Activated CD4-positive, alpha-beta memory T cell treated with anti-CD3 and anti-CD28 coated beads for 36 hours (primary cell): ENCODE measurements at places on chromosomes 2 and 18.

DNA sequence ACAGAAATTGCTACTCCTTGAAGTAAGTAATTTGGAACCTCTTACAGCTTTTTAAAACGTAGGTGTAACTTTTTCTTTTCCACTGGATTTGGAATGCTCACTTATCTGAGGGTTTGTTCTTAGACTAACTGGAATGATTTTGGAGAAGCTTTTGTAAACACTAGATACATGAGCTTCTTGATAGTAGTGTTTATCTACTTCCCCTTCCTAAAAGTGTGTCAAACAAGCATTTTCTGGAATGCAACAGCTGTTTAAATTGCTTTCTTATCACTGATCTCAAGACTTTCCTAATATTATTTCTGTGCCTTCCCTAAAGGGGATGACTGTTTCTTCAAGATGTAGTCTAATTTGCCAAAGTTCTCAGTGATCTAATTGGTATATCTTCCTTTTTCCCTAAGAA lies 282.6 kb downstream of the CCDC178 start:
- no peak for DNase-seq

- DNase-seq = no peak
Observed at GRCh38 chr2:184729581-184729980, 131.3 kb downstream of the ZNF804A start.

GRCh38 chr2:219628235-219628985 lies 980 bp downstream of the SLC4A3 start:
- no peak for DNase-seq

DNA sequence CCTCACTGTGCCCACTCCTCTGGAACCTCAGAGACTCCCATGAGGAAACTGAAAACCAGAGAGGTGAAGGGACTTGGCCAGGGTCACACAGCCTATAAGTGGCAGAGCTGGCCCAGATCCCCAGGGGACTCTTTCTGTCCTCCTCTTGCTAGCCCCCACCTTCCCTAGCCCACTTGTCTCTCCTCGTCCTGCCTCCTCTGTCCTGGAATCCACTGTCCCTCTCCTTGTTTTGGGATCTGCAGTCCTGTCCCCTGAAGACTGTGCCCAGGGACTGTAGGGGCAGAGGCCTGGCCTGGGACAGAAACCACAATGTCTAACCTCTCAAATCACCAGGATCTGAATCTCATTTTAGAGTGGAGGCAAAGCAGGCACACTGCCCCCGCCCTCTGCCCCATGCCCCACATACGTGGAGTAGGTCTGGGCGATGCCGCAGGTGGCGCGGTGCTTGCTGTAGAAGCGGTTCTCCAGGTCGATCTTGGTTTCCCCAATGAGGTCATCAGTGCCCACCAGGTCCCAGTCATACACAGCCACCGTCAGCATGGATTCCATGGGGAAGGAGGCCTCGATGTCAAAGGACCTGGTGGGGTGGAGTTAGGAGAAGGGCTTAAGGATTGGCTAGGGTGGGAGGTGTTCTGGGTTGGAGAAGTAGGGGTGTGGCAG lies 12.5 kb downstream of the OTOF start:
- DNase-seq = no peak

DNA sequence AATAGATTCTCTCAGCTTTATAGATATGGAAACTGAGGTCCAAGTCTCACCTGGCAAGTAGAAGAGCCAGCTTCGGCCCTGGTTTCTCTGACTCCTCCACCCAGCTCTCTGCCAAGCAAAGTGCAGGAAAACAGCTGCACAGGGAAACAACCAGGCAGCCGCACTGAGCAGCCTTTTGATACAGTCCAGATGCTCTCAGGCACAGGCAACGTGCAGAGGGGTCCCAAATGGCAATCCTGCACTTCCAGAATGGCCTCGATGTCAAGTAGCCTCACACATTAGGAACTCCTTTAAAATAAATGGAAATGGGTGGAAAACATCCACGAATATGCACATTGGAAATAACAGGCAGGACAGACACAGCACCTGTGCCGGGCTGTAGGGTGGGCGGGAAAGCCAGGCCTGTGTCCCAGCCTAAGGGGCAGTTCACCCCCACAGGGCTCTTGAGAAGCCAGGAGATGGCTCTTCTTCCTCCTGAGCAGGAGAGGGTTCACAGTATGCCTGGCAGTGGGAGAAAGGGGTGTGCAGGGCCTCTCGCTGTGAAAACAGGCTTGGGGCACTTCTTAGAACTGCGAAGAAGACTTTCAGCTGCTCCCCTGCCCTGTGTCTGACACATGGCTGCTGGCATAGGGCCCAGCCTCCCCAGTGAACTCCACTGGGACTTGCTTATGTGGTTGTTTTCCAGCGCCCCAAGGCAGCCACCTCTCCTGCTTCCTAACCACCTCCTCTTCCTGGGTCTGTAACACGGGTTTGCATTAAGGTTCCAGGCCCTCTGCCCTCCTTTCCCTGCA lies 63.9 kb upstream of the TUBA3E start:
- no peak for DNase-seq

DNA sequence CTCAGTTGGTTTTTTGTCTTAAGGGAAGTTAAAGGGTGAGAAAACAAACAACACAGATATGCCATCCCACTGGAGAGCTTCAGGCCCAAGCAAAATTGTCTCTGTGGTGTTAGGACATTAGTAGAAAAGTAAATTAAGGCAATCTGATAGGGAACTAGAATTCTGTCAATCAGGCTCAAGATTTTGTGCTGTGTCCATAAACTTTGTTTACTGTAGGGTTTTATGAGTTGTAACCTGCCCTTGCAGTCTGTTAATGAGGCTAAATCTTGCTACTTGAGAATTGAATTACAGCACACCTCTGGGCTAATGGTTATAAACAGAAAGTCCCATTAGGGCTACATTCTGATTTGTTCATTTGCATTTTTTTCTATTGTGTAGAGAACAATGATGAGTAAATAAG lies 78.0 kb upstream of the OTX1 start:
- DNase-seq = no peak

DNA sequence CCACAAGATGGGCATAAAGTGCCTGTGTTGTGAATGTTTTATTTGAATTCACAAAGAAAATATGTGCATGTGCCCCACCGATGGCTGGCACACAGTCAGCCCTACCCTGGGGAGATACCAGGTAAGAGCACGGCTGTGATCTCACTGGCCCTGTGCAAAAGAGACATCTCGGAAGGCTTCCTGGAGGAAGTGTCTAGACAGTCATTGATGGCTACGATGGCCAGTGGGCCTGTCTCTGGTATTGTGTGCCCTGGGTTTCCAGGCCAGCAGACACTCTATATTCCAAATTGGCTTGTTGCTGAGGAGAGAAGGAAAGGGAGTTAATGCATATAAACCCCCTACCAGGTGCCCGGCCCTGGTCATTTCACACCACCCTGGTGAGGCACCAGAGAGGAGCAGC lies 211.7 kb downstream of the GLI2 start:
- no peak for DNase-seq

DNA sequence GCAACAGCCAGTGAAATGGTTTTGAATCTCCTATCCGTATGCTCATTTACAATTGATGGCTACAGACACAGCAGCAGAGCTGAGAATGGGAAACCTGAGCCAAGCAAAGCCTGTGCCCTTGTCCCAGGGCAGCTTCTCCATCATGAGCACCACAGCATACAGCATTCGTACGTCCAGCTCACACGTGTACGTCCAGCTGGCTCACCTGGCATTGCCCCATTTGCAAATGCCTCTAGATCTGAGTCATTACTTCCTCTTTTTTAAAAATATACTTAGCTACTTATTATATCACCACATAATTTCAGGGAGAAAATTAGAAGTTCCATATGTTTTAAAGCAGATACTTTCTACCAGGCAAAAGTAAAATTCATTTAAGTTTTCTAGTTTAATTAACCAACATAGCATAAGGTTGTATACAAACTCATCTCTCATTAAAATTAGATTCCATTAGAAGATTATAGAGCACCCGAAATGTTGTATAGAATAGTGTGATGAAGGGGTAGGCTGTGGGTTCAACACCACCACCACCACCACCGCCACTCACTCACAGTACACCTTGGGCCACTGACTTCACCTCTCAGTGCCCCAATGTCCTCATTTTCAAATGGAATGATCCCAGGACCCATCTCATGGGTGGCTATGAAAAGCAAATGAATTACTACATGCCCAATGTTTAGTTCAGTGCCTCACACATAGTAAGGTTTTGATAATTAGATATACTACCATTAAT lies 31.4 kb upstream of the TMEM177 start:
- no peak for DNase-seq

- DNase-seq = no peak
Observed at GRCh38 chr2:165863810-165864261, 69.8 kb upstream of the GALNT3 start.

- DNase-seq = no peak
Observed at GRCh38 chr2:155836439-155836838, 496.1 kb downstream of the NR4A2 start.
